ENCODE measurements at places on chromosomes 4 and X. TPM values are rescaled to one million over a fixed set of nuclear protein-coding genes. Genes with fewer than 3 reads are reported as not detected.
A peak's percentile ranks its signal among the peaks of the same experiment; 100 is the strongest.

- peaks cover 15% of the 10 kb centered on the region for H3K36me3 ChIP-seq
- no peak overlapping the region for H3K27ac ChIP-seq
- no peak overlapping the region for H3K4me3 ChIP-seq
- DNase-seq: no peak
Observed at GRCh38 chrX:20233336-20233735, 33.4 kb downstream of the RPS6KA3 start.

DNA sequence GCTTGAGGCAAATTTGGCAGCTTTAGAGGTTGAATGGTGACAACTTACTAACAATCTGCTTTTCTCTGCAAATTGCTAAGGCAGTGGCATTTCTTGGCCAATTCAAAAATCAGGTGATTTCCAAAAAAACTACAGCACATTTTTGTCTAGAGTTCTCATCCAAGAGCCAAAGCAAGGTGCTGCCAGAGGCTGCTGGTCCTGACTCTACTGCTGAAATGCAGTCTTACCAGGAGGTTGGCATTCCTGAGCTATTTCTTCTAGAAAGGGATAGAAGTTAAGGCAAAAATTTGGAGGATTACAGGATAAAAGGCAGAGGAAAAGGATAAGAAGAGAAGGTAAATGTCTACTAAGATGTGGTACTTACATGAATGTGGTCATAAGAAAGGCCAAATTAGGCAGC lies 75.6 kb downstream of the COX18 start:
- H3K36me3 ChIP-seq: no peaks in the 10 kb centered on the region
- no peak overlapping the region for H3K27ac ChIP-seq
- no peaks in the 10 kb centered on the region for H3K27me3 ChIP-seq
- no peak overlapping the region for H3K4me3 ChIP-seq

DNA sequence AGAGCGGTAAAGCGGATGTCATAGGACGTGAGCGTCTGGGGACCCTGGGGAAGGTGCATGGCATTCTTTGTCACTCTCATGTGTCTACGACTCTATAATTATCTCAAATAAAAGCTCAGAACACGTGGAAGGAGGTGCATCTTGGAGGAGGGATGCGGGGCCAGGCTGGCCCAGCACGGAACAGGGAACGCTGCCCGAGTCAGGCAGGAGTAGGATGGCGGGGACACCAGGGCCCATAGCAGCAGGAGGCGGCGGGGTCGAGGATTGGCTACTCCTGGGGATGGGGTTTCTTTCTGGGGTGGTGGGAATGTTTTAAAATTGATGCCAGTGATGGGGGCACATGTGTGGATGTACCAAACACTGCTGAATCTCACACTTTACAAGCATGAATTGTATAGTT lies 5.4 kb upstream of the HTRA3 start:
- no peak overlapping the region for H3K4me3 ChIP-seq
- no peaks in the 10 kb centered on the region for H3K36me3 ChIP-seq
- DNase-seq: no peak
- no peaks in the 10 kb centered on the region for H3K27me3 ChIP-seq
- no peaks in the 10 kb centered on the region for H3K4me1 ChIP-seq

- peaks cover 5% of the 10 kb centered on the region for H3K27me3 ChIP-seq
Observed at GRCh38 chr4:174217273-174218126, 66.0 kb downstream of the FBXO8 start.

- H3K4me3 ChIP-seq: no peak overlapping the region
- H3K36me3 ChIP-seq: no peaks in the 10 kb centered on the region
- no peaks in the 10 kb centered on the region for H3K27me3 ChIP-seq
Observed at GRCh38 chrX:118631586-118631985, 95.8 kb upstream of the IL13RA1 start.

DNA sequence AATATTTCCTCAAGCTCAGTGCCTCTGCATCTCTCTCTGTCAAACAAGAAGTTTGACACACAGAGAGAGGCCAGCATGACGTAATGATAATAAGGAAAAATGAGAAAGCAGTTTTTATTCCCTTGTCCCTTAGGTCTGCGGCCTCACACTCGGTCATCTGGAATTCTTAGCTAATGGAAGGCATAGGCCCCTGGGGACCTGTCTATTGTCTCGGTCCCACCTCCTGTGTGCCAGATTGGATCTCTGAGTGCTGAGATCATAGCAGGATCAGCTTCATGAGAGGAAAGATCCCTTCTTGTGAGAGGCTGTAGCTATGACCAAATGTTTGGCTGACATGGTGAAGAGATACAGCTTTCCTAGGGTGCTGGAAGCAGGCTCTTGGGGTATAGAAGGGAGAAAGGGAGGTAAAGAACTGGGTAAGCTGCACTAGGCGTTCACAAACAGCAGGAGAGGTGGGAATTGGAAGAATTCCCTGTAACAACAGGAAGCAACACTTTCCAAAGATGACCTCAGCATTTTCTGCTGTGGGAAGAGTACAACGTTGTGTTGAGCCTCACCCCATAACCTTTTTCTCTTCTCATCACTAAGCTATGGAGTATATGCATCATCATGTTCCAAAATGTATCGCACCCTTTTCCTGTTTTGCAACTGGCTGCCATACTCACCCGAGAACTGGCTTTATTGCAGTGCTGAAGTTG lies 20.2 kb downstream of the TMEM31 start:
- H3K4me3 ChIP-seq: no peak overlapping the region
- peaks cover 58% of the 10 kb centered on the region for H3K27me3 ChIP-seq
- no peaks in the 10 kb centered on the region for H3K4me1 ChIP-seq
- H3K27ac ChIP-seq: peak overlapping the region; percentile 5
- no peak for DNase-seq

- H3K4me3 ChIP-seq: no peak overlapping the region
- no peak for DNase-seq
- no peak overlapping the region for H3K27ac ChIP-seq
- no peaks in the 10 kb centered on the region for H3K27me3 ChIP-seq
Observed at GRCh38 chr4:1265351-1265750, 16.4 kb upstream of the CTBP1 start.

DNA sequence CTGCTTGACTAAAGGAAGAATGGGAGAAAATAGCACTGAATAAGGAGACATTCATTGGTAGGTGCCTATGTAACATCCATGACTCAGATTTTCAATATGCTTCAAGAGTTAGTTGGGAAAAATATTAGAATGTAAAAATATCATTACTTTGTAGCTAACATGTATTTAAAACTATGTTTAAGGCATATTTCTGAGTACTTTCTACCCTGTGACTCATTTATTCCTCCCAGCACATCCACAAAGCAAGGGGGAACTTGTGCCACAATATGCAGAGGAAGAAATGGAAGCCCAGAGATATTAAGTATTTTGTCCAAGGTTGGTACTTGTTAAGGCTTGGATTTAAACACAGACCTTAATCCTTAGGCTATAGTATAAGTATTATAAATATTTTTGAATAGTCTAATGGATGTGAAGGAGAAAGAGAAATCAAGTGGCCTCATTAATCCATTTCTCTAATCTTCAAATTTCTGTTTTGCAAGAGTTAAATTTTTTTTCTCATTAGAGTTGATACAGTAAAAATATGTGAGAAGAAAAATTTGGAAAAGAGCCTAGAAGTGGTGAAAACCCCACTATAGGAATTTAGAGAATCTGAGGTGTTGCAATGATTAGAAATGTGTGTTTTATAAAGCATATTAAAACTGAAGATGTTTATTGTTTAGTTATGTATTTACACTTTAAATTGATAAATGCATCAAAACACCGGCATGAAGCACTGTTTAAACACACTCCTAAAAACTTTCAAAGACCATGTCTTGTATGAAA lies 149.3 kb upstream of the GYPA start:
- no peak overlapping the region for H3K27ac ChIP-seq
- no peaks in the 10 kb centered on the region for H3K4me1 ChIP-seq
- no peak overlapping the region for H3K4me3 ChIP-seq
- no peaks in the 10 kb centered on the region for H3K27me3 ChIP-seq
- no peaks in the 10 kb centered on the region for H3K36me3 ChIP-seq
- no peak for DNase-seq

DNA sequence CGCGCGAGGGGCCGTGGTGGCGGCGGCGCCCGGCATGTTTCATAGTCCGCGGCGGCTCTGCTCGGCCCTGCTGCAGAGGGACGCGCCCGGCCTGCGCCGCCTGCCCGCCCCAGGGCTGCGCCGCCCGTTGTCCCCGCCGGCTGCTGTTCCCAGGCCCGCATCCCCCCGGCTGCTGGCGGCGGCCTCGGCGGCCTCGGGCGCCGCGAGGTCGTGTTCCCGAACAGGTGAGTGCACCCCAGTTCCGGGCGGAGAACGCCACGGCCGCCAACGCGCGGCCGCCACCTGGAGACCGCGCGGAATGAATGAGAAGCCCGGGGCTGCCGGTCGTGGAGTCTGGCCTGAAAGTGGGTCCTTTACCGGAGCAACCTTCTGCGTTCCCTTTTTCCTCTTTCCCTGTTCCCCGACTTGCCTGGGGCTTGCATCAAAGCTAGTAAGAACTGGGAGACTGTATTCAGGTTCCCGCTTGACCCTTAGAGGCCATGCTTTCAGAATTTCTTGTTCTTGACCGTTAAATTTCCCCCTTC lies 429 bp downstream of the NOCT start:
- no peak for DNase-seq
- H3K27ac ChIP-seq: peak overlapping the region; percentile 92
- H3K4me3 ChIP-seq: peak overlapping the region; percentile 77
- peaks cover 1% of the 10 kb centered on the region for H3K27me3 ChIP-seq

- H3K27ac ChIP-seq: no peak overlapping the region
- H3K27me3 ChIP-seq: no peaks in the 10 kb centered on the region
- peak overlapping the region; percentile 79 for H3K4me3 ChIP-seq
- H3K4me1 ChIP-seq: peaks cover 18% of the 10 kb centered on the region
- no peaks in the 10 kb centered on the region for H3K36me3 ChIP-seq
- no peak for DNase-seq
Observed at GRCh38 chr4:183100827-183101226, 1.8 kb downstream of the WWC2 start.

GRCh38 chrX:6674734-6675133 lies 139.8 kb upstream of the VCX3A start:
- no peak overlapping the region for H3K27ac ChIP-seq
- no peak overlapping the region for H3K4me3 ChIP-seq
- H3K27me3 ChIP-seq: no peaks in the 10 kb centered on the region
- DNase-seq: no peak
- H3K36me3 ChIP-seq: no peaks in the 10 kb centered on the region
- no peaks in the 10 kb centered on the region for H3K4me1 ChIP-seq

DNA sequence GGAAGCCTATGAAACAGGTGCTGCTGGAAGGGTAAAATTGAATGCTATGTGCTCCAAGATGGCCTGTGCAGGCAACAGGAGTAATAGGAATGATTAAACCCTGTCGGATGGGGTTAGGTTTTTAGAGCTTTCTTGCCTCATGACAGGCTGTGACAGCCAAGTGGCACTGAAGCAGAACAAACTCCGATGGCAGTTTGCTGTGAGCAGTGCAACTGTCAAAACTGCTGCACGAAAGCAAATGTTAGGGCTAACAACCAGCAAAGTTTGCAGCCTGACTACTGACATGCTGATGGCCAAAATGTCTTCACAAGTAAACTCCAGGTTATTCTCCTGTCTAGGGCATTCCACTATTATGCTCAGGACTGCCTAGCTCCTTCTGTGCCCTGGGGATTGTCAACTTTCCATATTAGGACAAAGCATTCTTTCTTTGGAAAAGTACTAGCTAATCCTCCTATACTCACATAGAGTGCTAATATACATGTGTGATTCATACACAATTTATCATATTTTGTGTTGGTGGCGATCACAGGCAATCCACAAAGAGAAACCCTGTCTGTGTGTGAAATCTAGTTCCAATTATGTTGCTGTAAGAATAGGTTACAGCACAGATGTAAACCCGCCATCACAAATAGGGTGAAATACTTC lies 486.6 kb upstream of the TENM3 start:
- no peak overlapping the region for H3K4me3 ChIP-seq
- no peak overlapping the region for H3K27ac ChIP-seq
- no peaks in the 10 kb centered on the region for H3K4me1 ChIP-seq
- no peak for DNase-seq
- no peaks in the 10 kb centered on the region for H3K27me3 ChIP-seq

DNA sequence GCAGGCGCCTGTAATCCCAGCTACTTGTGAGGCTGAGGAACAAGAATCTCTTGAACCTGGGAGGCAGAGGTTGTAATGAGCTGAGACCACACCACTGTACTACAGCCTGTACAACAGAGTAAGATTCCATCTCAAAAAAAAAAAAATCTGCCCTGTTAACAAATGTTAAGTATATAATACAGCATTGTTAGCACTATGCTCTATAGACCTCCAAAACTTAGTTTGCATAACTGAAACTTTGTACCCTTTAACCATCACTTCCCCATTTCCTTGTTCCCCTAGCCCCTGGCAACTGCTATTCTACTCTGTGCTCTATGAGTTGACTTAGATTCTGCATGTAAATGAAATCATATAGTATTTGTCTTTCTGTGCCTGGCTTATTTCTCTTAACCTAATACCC lies 76.7 kb downstream of the TAB3 start:
- DNase-seq: no peak
- H3K27me3 ChIP-seq: no peaks in the 10 kb centered on the region
- no peak overlapping the region for H3K4me3 ChIP-seq
- no peaks in the 10 kb centered on the region for H3K4me1 ChIP-seq
- no peaks in the 10 kb centered on the region for H3K36me3 ChIP-seq

DNA sequence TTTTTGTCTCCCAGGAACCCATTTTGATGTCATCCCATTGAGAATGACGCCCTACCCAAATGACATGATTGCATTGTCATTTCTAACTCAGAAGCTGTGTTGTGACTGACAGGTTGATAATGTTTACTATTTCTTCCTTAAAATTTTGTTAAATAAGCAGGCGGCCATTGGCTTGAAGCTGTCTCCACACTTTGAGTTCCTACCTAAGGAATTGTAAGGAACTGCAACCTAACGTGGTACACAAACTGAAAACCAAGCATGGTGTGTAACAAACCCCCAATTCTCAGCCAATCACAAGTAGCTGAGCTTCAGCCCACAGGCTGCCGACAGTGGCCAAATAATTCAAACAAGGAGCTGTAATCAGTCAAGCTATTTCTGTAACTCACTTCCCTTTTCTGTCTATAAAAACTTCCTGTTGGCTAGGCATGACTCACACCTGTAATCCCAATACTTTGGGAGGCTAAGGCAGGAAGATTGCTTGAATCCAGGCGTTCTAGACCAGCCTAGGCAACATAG lies 2.9 kb upstream of the MND1 start:
- H3K27me3 ChIP-seq: no peaks in the 10 kb centered on the region
- H3K4me1 ChIP-seq: peaks cover 7% of the 10 kb centered on the region
- no peaks in the 10 kb centered on the region for H3K36me3 ChIP-seq
- no peak for DNase-seq

Gene CENPE
- 0.25 TPM for total RNA-seq

Gene CNGA1
- 0.71 TPM for total RNA-seq

Gene CFAP47
- total RNA-seq: not detected

Gene POU3F4
- not detected for total RNA-seq

Gene SOWAHD
- total RNA-seq: not detected

Gene SCML2
- 1.1 TPM for total RNA-seq

Gene TMSB4X
- total RNA-seq: 435 TPM

Gene SASH3
- total RNA-seq: 2.5 TPM

Gene OCIAD2
- 5.8 TPM for total RNA-seq

Gene DCAF8L2
- not detected for total RNA-seq

Gene RS1
- total RNA-seq: not detected

Data from psoas muscle (tissue), 8 donors.